T-helper 2 cell (primary cell): ENCODE measurements at places on chromosomes 11 and 22.
A peak's percentile ranks its signal among the peaks of the same experiment; 100 is the strongest.

DNA sequence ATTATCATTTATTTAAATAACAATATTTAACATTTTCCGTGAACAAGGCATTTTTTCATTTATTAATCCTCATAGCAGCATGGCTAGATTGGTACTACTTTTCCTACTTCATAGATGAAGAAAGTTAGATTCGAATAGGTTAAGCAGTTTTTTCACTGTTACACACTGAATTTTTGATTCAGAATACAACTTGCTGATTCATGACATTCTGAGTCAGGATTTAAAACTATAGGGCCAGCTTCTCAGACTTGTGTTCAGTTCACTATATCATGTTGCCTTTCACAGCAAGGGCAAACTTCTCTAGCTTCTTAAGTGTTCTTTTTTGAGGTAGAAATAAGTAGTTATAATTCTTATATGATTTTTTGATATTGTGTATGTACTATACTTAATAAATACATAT lies 31.5 kb downstream of the CYP2R1 start:
- no peak for DNase-seq

DNA sequence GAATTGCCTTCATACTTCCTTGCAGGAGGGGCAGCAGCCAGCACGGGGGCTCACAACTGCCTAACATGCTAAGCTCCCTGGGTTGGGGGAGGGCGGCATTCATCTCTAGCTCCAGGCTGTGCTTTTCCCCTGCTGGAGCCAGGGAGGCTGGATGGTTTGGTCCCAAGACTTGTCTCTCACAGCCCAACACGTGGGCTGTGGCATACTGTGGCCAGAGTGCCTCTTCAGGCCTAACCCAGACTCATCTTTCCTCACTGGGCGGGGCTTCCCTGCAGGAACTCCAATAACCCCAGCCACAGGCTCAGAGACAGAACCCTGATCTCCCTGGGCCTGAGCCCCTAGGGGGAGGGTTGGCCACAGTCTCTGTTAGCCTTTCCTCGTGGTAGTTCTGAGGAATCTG lies 121.9 kb upstream of the PLET1 start:
- no peak for DNase-seq

GRCh38 chr22:45088576-45088975 lies 75.1 kb upstream of the NUP50 start:
- no peak for DNase-seq

DNA sequence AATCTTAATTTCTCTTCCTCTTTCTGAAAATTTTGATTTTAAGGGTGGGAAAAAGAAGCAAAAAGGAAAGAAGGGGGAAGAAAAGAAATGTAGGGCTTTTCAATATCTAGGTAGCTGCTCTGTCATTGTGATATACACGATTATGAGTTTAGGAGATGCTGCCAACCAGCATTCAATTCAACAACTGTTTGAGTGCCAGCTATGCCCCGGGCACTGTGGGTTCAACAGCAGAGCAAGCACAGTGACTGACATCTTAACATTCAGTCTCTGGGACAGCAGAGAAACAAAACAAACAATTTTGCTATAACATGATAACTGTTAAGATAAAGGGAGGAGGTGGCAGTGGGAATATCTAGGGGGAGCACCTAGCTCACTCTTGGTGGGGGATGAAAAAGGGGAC lies 91.6 kb downstream of the DBX1 start:
- no peak for DNase-seq

GRCh38 chr11:85595285-85595884 lies 31.8 kb downstream of the DLG2 start:
- DNase-seq, result peak; percentile 19

DNA sequence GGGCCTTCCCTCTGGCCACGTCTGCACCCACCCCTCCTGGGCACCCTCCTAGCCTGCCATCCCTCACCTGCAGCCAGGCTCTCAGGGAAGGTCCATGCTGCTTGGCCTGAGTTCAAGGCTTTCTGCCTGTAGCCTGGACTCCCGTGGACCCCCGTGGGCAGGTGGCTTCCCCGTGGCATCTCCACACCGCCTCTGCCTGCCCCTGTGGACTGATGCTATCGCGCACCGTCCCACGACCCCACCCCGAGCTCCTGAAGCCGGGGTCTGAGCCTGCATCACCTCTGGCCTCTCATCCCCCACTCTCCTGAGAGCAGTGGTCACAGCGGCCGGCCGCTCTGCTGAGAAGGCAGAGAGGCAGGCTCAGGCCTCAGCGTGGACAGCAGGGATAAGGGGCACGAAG lies 4.5 kb downstream of the IFITM5 start:
- DNase-seq, result no peak

DNA sequence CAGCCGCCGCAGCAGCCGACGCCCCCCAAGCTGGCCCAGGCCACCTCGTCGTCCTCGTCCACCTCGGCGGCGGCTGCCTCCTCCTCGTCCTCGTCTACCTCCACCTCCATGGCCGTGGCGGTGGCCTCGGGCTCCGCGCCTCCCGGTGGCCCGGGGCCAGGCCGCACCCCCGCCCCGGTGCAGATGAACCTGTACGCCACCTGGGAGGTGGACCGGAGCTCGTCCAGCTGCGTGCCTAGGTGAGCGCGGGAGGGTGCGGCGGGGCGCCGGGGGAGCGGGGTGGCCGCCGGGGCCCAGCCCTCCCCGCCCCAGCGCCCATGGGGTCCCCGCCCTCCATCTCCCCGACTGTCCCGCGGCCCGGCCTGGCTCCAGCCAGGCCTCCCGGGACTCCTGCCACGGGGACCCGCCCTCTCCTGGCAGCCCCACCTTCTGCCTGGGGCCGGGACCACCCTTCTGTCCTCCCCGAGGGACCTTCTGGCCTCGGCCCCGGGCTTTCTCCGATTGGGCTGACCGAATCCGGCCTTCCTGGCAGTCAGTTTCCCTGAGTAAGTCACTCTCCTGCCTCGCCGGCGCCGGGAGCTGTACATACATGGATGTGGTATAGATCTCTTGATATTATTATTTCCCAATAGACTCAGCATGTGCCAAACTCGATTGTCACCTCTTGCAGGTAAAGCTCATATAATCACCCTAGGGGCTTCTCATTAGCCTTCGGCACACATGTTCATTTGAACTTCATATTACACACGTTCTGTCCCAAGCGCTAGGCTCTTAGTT lies 720 bp downstream of the PACS1 start:
- DNase-seq, result no peak

DNA sequence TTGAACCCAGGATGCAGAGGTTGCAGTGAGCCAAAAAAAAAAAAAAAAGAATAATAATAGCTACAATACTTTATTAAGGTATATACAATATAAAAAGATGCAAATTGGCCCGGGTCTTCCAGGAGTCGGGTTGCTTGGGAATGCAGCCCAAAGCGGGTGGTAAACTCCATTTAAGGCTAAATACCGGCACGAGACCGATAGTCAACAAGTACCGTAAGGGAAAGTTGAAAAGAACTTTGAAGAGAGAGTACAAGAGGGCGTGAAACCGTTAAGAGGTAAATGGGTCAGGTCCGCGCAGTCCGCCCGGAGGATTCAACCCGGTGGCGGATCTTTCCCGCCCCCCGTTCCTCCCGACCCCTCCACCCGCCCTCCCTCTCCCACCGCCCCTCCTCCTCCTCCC lies 143.3 kb downstream of the DLG2 start:
- peak; percentile 9 for DNase-seq

GRCh38 chr11:72955466-72955865 lies 141.3 kb downstream of the ATG16L2 start:
- DNase-seq, result no peak

DNA sequence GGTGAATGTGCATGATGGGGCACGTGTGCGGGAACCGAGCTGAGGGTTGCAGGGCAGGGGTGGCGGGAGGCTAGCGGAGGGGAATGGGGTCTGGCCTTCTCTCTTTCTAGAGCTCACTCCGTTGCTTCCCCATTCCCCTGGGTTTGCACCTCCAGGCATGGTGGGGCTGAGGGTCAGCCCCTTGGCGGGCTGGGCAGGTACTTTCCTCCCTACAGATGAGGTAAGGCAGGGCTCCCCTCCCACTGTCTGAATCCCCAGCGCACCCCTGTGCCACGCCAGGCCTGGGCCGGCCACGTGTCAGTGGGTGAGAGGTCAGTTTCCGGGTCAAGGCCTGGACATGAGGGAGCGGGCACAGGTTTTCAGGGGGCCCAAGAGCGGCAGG lies 8.9 kb downstream of the SUSD2 start:
- no peak for DNase-seq

GRCh38 chr11:86575208-86575855 lies 97.1 kb downstream of the ME3 start:
- no peak for DNase-seq

- DNase-seq, result no peak
Observed at GRCh38 chr22:27111796-27112672, 454.6 kb downstream of the MIAT start.

DNA sequence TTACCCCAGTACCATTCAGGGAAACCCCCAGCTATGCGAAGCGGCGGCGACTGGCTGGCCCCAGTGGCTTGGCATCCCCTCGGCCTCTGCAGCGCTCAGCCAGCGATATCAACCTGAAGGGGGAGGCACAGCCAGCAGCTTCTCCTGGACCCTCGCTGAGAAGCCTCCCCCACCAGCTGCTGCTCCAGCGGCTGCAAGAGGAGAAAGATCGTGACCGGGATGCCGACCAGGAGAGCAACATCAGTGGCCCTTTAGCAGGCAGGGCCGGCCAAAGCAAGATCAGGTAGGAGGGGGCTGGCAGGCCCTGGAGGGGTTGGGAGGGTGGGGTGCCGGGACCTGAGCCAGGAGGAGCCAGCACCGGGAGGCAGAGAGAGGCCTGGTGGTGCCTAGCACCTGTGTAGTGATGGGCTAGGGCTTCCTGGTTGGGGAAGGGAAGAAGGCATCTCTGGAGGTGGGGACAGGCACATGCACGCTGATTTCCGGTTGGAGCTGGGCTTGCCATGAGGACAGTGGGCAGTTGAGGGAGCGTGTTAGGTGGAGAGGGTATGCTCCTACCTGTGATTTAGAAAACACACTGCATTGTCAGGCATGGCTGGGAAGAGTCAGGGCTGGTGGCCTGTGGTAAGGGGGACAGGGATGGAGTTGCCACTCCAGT lies 22.3 kb downstream of the SHANK3 start:
- DNase-seq, result no peak

DNA sequence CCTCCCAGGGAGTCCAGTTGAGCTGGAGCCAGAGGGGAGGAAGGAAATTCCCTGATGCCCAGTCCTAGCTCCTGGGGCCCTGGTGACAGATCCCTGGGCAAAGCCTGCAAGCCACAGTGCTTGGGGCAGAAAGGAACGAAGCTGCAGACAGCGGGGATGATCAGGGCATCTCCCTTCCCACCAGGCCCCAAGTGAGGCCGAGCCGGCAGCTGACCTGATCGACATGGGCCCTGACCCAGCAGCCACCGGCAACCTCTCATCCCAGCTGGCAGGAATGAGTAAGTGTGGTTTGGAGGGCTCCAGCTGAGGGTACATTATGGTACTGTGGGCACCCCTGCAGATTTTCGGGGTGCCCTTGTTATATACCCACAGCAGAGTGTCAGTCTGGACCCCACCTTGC lies 33.5 kb downstream of the TOM1 start:
- no peak for DNase-seq

- DNase-seq, result no peak
Observed at GRCh38 chr22:44424867-44425693, 73.0 kb downstream of the RTL6 start.

DNA sequence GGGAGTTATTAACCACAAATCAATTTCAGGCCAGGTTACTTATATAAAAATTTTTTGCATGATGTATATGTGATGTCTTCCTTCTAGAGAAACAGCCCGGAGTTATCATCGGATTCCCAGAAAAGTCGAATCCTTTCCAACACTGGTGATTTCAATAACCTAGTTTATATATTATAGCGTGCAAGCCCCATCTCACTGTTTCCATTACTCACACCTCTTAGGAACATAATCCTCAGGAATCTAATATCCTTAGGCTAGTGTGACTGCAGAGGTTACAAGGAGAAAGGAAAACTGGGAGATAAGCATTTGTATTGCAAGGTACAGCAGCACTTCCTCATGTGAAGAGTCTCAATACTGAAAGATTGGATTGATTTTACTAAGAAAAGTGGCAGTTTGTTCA lies 20.3 kb downstream of the ARHGAP20 start:
- DNase-seq, result no peak

GRCh38 chr11:12042215-12042676 lies 33.8 kb upstream of the DKK3 start:
- DNase-seq, result no peak

DNA sequence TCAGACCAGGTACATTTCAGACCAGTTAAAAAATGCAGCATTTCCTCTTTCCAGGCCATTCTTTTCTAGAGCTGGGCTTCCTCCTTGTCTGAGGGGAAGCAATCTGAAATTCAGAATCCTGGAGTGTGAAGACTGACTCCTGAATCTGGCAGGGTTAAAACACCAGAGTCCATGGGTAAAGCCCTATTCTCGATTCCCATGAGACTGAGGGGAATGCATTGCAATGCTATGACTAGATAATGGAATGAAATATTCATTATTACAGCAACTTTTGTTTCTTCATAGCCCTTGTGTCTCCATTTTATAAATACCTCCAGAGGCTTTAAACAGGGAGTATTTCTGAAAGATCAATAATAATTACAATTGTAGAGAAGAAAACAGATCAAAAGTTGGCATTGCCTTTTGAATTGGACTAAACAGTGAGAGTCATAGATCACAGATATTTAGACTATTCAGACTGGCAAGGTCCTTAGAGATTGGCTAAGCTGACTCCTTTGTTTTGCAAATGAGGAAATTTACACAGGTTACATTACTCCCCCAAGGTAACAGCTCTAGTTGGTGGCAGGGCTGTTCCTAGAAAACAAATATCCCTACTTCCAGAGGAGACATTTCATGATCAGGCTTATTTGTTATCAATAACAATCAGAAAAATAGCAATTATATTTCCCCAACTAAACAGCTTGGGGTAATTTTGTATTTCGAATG lies 632.6 kb upstream of the KIRREL3 start:
- no peak for DNase-seq

- no peak for DNase-seq
Observed at GRCh38 chr11:118884875-118885274, 1.2 kb downstream of the CXCR5 start.

GRCh38 chr11:130785380-130786116 lies 130.7 kb downstream of the SNX19 start:
- DNase-seq, result no peak

DNA sequence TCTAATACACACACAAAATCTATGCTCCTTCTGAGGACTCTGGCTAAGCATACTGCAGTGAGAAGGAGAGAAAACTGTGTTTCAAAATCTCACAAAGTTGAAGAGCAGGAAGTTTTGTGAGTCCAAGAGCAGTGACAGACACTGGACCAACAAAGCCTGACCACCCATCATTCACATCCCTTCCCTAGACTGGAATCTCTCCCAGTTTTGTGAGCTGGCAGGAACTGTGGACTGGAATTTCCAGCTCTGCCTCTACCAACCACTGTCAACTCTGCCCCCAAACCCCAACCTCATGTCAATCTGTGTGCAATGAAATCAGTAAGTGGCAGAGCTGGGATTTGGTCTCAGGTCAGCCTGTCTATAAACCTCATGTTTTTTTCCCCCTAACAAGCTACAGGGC lies 112.6 kb downstream of the ARL14EP start:
- no peak for DNase-seq

DNA sequence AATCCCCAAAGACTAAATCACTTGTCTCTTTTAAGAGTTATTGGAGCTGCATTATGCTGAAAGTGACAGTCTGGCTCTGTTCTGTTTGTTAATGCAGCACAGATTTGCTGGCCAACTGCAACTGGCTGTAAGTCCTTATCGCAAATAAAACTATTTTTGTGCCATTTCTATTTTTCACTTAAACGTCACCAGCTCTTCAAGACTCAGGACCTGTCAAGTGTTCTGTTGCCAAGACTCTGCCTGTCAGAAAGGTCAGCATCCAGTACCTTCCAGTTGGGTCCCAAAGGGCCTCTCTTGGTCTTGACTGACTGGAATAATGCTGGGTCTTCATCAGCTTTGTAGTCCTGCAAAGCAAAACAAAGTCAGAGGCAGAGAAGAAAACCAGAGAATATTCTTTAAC lies 45.6 kb downstream of the PITPNB start:
- no peak for DNase-seq

- DNase-seq, result no peak
Observed at GRCh38 chr11:90243534-90243933, 20.7 kb upstream of the CHORDC1 start.
